ENCODE measurements at places on chromosomes 13 and 19.

DNA sequence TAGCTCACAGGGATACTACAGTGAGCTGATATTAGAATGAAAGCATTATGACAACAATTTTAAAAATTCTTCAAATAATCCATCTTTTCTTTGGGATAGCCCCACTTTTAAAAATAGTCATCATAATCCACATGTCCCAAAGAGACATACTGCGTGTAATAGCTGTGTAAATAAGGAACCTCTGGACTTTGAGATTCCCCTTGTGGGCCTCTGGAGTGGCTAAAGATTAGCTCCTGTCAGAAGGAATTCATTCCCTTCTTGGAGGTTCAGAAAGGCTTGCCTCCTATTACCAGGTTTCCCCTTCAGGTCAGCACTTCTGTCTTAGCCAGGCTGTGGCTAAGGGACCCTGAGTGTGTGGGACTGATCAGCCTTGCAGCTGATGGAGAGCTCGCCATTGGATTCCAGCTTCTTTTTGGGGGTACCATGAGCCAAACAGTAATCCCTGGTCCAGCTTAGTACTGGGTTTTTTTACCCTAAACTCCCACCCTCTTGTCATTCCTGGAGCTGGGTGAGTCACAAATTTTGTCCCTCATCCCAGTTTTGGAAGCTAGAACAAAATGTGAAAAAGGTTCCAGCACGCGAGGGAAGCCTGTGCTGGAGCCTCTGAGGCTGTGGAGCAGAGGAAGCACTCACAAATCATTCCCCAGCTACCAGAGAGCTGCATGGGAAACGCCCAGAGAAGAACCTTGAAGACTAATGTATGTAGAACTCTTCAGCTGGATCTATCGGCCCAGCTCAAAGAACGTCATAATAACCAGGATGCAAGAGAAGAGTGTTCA lies 96.7 kb downstream of the RNASEH2B start:
- no peak for DNase-seq

DNA sequence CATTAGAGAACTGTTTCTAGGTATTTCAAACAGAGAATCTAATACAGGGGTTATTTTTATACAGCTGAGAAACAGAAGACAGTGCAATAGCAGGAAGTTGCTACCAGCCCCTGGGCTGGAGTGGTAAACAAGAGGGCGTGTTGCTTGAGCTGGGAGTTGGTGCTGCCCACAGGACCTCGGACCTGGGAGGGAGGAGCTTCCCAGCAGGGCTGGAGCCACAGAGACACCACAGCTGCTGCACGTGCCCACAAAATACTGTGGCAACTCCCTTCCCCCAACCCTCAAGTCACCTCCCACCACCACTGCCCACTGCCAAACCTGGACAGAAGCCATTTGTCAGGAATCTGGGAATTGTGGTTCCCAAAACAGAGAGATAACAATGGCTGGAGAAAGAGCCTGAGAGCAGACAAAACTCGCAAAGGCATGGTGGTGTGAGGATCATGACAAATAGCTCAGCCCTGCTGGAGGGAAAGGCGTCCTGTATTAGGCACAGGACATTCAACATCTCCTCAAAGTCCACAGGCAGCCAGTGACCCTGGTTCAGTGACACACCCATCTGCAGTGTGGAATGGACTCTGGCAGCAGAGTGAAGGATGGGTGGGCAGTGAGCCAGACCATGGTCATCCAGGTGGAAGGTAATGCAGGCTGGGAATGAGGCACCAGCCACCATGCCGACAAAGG lies 57.2 kb downstream of the SPATA13 start:
- peak; percentile 18 for DNase-seq

GRCh38 chr13:40187324-40187795 lies 479.1 kb downstream of the FOXO1 start:
- DNase-seq = no peak

DNA sequence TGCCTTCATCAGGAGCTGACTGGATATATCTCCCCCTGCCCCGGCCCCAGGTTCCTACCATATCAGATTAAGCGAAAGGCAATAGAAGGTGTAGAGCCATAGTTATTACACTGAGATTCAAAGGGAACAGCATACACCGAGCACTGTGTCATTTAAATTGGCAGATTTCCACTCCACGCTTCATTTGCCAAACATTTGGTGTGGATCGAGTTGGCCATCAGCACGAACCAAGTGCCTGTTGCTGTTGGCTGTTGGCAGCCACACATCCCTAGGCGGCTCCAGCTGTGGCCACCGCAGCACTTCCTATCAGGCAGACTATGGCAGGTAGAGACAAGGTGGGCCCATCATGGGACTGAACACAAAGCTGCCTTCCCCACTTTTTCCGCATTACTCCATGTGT lies 115.8 kb downstream of the CCNA1 start:
- no peak for DNase-seq

DNA sequence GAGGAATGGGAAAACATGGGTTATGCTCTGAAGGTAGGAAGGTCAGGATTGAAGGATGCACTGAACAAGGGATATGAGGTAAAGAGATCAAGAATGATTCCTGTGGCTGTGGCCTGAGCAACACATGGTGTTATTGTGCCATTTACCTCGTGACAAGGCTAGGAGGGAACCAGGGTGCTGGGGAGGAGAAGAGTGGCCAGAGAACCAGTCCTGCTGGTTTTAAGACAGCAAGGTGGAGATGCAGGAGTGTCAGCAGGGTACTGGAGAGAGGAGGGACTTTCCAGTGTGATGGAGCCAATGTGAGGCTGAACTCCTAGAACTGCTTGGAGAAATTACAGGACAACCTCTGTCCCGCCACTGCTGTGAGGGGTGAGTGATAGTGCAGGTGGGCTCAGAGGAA lies 282.4 kb downstream of the MYO16 start:
- no peak for DNase-seq

GRCh38 chr13:27065582-27065981 lies 106.0 kb downstream of the USP12 start:
- DNase-seq = no peak

DNA sequence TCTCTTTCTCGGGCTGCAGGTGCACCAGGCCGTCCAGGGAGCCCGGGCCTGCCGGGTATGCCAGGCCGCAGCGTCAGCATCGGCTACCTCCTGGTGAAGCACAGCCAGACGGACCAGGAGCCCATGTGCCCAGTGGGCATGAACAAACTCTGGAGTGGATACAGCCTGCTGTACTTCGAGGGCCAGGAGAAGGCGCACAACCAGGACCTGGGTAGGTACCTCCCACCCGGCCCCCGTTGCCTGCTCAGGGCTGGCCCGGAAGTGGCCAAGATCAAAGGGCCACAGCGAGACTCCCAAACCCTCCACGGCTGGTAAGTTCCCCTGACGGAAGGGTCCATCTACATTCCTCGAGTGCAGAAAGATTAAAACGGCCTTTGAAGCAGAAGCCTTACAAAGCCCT lies 55.1 kb downstream of the RAB20 start:
- no peak for DNase-seq

DNA sequence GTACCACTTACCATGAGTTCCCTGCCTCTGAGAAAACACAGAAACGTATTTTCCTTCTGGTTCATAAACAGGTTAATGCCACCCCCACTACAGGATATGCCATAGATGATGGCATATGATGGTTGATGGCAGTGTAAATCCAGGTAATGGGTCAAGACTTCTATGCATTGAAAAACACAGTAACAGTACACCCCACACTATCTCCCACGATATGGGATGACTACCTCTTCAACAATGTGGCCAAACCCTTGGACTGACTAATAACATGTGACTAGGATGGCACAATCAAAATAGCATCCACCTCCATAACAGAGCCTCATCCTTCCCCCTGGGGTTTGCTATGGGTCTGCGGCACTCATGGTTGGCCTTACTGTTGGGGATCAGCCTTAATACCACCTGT lies 22.0 kb downstream of the ZNF235 start:
- DNase-seq = no peak

- no peak for DNase-seq
Measured at GRCh38 chr13:40189898-40190630, 476.4 kb downstream of the FOXO1 start.

GRCh38 chr13:26435646-26436045 lies 121.8 kb upstream of the WASF3 start:
- DNase-seq = no peak

GRCh38 chr19:38047641-38048040 lies 140.6 kb downstream of the SIPA1L3 start:
- no peak for DNase-seq

GRCh38 chr13:28583651-28584091 lies 75.3 kb upstream of the POMP start:
- peak; percentile 29 for DNase-seq

GRCh38 chr13:97019236-97019635 lies 25.0 kb upstream of the OXGR1 start:
- DNase-seq = no peak

- no peak for DNase-seq
Measured at GRCh38 chr13:77309254-77309653, 17.6 kb downstream of the MYCBP2 start.

- peak; percentile 3 for DNase-seq
Measured at GRCh38 chr19:21143854-21144253, 2.0 kb downstream of the ZNF431 start.

GRCh38 chr13:44920013-44920412 lies 69.3 kb downstream of the NUFIP1 start:
- no peak for DNase-seq

- peak; percentile 39 for DNase-seq
Measured at GRCh38 chr19:17184371-17184841, 30.8 kb upstream of the USE1 start.

DNA sequence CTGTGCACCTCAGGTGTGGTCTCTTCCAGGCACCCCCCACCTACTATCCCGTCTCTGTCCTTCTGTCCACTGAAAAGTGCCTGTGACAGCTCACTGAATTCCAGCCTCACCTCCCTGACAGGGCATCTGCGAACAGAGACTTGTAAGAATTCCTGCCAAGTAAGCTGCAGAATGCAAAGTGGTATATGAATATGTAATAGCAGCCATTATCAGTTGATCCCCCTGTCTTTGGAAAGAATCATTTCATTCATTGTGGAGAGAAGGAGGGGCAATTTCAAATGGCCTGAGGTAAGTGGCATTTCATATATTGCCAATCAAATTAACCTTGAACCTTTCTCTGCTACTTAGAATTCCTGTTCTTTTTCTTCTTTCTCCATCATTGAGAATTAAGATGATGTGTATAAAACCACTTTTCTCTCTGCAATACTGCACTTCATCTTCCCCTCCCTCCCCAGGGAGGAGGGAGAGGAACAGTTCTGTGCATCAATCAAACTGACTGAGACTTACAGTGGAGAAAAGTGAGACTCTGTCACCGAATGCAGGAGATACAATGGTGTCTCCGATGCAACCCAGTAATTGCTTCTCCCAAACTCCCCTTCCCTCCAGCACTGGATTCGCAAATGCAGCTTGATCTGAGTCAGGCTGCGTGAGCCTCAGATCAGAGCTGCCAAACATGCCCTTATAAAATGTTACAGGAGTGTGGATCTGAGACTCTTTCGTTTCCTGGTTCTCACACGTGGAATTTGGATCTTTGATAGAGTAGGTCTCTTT lies 91.7 kb downstream of the SLC10A2 start:
- DNase-seq = no peak

DNA sequence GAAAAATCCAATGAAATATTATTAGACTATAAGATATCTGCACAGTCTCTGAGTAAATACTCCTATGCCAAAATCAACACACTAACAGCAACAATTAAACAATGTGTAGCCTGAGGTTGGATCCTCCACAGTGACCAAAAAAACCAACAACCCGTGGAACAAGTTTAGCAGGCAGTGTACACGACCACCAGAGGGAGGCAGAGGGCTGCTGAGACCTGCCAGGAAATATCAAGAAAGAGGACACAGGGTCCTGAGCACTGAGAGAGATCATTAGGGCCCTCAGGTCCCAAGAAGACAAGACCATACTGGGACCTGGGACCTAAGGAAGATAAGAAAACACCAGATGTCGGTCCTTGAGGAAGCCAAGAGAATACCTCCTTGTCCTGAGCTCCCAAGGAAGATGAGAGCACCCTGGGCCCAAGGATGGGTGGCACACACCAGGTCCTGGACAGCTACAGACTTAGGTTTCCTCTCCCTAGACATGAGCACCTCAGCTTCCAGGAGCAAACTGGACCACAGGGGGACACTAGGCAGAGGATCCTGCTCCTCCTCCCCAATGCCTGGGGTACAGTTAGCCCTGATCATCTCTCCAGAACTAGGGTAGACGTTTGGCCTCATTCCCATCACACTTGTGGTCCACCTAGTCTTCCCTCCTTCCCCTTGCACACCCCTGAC lies 822 bp upstream of the ZNF274 start:
- peak; percentile 35 for DNase-seq

DNA sequence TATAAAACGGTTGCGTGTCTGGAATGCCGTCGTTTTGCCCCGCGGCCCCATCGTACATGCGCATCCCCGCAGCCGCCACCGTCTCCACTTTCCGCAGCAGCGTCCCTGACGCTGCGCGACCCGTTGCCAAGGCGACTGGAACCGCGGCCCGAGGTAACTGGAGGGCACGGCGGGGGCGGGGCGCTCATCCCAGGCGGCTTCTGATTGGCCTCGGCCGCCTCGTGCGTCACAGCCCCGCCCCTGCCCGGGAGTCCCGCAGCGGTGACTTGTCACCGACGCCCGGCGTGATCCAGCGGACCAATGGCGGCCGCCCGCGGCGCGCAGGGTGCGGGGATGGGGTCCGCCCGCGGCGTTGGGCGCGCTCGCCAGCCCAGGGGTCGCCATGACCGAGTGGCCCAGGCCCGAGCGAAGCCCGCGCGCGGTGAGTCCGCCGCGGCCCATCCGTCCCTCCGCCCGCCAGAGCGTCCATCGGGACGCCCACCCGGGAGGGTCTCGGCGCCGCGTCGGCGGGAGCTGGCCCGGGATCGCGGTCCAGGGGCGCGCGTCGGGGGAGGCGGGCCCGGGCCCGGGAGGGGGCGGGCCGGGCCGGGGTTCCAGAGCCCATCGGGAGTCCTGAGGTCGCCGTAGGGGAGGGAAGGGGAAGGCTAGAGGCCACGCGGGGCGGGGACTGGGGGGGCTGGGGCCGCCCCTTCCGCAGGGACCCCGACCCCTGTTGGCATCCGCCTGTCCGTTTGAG lies at the start of gene ZSCAN1:
Gene ZSCAN1, plus strand, starts transcription at position 285 of the 736 bp plus-strand sequence. CDS start 3,812 bp downstream, outside the sequence.
- DNase-seq = peak; percentile 75

DNA sequence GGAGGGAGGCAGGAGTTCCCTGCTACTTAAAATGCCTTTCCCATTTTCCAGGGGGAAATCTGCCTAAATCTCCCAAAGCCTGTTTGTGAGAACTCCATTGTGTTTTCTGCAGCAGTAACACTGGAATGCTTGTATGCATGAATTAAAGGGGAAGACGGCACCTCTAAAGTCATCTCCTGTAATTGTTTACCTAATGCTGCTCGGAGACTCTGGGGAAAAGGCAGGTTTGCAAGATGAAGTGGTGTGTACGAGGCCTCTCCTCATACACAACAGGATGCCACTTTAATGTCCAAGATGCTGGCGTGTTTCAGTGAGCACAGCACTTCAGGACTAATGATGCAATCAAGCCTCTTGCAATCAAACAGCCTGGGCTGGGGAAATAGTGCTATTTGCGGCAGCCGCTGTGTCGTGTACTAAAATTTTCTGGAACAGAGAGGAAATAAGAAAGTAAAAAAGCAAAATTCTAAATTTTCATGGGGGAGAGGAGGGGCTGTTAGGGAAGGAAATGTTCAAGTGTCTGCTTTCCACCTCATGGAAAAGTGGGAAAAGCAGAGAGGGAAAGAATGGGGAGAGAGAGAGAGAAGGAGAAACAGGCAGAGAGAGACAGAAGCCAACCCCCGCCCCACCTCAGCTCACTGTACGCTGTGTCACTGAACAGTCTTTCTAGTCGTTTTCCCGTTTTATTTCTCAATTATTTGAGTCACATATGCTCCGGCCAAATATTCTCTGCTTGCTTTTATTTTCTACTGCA lies 32.9 kb downstream of the TSHZ3 start:
- DNase-seq = peak; percentile 91
